ENCODE measurements at places on chromosomes 2 and 18.

DNA sequence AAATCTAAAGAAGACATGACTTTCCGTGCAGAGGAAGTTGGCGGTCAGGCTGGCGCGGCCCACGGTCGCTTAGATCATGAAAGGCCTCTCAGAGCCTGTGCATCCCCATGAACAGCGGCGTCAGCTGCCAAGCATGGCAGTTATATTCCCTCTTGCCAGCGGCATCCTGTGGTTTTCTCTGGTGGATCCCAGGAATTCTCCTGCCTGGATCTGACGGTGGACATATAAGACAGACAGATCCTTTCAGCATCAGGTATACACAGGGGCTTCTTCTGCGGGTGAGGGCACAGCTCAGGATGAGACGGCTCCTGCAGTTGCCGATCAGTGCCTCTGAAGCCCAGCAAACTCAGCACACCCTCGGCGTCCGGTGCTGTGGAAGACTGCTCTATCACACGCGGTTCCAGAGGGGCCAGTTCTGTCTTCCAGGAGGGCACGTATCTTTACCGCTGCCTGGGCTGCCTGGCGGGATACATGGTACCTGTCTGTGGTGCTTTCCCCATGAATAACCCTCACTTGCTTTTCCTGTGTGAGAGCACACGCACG, 157.8 kb downstream of the LDLRAD4 start:
- no peaks in the 10 kb centered on the region for H3K27me3 ChIP-seq
- H3K36me3 ChIP-seq = no peaks in the 10 kb centered on the region
- peak overlapping the region; percentile 60 for H3K27ac ChIP-seq
- H3K4me3 ChIP-seq = peak overlapping the region; percentile 7
- peaks cover 11% of the 10 kb centered on the region for H3K4me1 ChIP-seq
- DNase-seq = no peak

DNA sequence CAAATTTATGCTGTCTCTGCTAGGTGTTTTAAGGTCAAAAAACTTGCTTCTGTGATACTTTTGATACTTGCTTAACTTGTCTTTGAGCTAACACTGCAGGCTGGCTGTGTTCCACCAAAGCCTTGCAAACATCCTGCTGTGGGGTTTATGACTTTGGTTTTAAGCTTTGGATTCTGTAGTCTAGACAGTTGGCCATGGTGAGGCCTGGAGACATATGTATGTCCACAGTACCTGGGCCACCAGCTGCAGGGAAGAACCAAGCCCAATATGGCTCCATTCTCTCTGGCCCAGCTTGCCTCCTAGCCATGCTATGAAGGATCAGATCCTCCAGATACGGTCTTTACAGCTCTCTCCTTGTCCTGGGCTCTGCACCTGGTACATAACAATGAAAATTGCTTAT, 113.9 kb downstream of the INO80D start:
- DNase-seq = no peak
- H3K27ac ChIP-seq = no peak overlapping the region
- no peak overlapping the region for H3K4me3 ChIP-seq
- H3K36me3 ChIP-seq = no peaks in the 10 kb centered on the region
- no peaks in the 10 kb centered on the region for H3K4me1 ChIP-seq

GRCh38 chr2:170862286-170862902, 45.7 kb downstream of the GAD1 start:
- no peaks in the 10 kb centered on the region for H3K36me3 ChIP-seq
- no peaks in the 10 kb centered on the region for H3K4me1 ChIP-seq
- DNase-seq = no peak
- no peak overlapping the region for H3K27ac ChIP-seq
- H3K4me3 ChIP-seq = no peak overlapping the region
- H3K27me3 ChIP-seq = peaks cover 14% of the 10 kb centered on the region

DNA sequence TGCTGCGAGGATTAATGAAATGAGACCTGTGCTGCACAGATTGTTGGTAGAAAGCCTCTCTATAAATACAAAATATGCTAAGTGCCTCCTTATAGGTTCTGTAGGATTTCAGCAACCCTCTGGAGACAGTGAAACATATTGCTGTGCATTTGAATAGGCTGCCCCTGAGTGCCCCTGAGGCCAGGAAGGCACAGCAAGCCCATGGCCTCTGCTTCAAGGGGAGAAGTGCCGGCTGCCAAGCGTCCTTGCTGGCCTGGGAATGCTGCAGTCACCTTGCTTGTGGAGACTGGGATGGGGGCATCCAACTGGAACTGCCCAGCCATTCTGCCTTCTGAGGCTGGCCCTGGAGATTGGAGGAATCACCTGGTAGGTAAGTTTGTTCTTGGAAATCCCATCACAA, 397.2 kb upstream of the SMIM21 start:
- no peak overlapping the region for H3K27ac ChIP-seq
- H3K4me3 ChIP-seq = no peak overlapping the region
- no peaks in the 10 kb centered on the region for H3K36me3 ChIP-seq
- H3K4me1 ChIP-seq = no peaks in the 10 kb centered on the region

- H3K27ac ChIP-seq = no peak overlapping the region
- H3K27me3 ChIP-seq = no peaks in the 10 kb centered on the region
- peaks cover 52% of the 10 kb centered on the region for H3K36me3 ChIP-seq
- peaks cover 73% of the 10 kb centered on the region for H3K4me1 ChIP-seq
- no peak for DNase-seq
- peak overlapping the region; percentile 87 for H3K4me3 ChIP-seq
These were observed 4.4 kb downstream of the ACTR3 start for GRCh38 chr2:113894156-113894743.

GRCh38 chr2:67048314-67048713, 348.8 kb upstream of the ETAA1 start:
- H3K27me3 ChIP-seq = no peaks in the 10 kb centered on the region
- no peak overlapping the region for H3K4me3 ChIP-seq
- no peaks in the 10 kb centered on the region for H3K4me1 ChIP-seq
- no peak for DNase-seq

- H3K36me3 ChIP-seq = no peaks in the 10 kb centered on the region
- no peak overlapping the region for H3K4me3 ChIP-seq
- H3K27me3 ChIP-seq = peaks cover 46% of the 10 kb centered on the region
- no peak overlapping the region for H3K27ac ChIP-seq
- no peak for DNase-seq
These were observed 7.9 kb downstream of the GREB1 start for GRCh38 chr2:11541693-11542274.

DNA sequence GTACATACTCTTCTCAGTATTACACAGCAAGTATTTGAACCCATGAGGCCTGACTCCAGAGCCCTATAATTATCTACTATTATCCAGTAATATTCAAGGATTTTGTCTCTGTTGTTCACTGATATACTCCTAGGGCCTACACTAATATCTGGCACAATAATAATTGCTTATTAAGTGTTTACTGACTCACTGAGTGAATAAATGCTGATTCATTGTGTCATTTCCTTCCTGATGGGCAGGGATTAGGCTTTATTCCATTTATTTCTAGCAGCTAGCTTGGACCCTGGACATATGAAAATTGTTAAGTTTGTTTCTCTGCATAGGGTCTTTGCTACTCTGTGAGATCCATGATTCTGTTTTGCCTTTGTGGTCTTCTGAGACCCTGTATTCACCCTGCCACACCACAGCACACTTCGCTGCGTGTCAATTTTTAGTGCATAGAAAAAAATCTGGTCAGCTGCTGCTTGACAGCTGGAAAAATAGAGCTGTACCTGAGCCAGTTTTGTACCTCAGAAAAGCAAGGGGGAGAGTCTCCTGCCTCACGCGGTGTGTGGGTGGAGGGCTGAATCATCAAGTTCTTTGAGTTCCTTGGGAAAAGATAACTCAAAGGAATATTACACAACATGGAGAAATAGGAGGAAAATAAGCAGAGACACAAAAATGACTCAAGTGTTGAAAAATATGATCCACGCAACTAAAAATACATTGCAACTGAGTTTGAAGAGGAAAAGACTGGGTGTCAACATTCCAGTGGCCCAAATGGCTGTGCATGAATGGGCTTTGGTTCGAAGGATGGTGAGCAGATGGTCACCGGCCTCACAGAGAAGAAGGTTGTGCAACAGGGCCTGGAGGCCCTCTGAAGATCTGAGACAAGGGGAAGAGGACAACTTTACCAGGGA, 18.9 kb upstream of the DPP4 start:
- peaks cover 8% of the 10 kb centered on the region for H3K27me3 ChIP-seq
- H3K4me1 ChIP-seq = peaks cover 8% of the 10 kb centered on the region
- H3K36me3 ChIP-seq = peaks cover 2% of the 10 kb centered on the region
- H3K27ac ChIP-seq = no peak overlapping the region

Data from central memory CD8-positive, alpha-beta T cell (primary cell).